ENCODE measurements at places on chromosomes 4 and X.

GRCh38 chrX:46978341-46979291 is 66.4 kb downstream of the JADE3 start:
- peak; percentile 85 for DNase-seq

- DNase-seq: no peak
These were observed 130.3 kb upstream of the CITED1 start for GRCh38 chrX:72436010-72436409.

DNA sequence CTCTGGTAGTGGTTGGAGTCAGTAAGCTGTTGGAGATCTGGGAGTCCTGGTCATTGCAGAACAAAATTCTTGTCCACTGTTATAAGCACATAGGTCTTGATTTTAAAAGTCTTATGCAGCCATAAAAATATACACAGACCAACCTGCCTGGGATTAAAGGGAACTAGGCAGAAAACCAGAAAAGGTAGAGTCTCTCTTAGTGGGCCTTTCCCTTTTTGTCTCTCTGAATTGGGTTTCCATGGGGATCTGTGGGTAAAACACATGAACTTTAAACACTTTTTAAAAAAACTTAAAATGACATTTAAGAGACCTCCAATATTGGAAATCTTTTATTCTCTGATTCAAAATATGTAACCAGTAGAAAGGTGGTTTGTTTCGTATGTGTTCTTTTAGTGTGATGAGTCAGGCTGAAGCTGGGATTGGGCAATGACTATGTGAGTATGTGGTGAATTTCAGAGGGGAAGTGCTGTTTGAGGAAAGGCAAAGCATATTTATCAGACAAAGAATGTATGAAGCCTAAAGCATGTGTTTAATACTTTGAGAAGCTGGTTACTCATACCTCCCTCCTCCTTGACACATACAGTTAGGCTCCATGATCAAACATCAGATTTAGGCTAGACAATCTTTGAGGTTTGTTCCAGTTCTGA is 29.6 kb downstream of the SLC16A2 start:
- DNase-seq: peak; percentile 24

DNA sequence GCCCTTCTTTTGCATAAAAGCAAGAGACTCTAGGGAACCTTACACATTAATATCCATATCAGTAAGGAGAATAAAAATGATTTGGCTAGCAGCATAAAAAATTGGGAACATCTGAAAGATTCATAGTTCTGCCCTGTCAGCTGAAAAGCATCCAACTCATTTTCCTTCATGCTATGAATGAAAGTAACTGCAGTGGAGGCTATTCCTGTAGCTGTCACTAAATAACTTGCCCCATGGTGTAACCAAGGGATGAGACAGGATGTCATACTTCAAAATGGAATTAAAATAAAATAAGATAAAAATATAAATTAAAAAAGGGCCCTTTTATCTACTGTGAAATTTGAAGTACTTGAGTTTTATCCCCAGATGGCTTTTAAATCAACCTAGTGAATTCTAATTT is 878.8 kb downstream of the C4orf33 start:
- DNase-seq: no peak

GRCh38 chr4:75924309-75924827 is 16.4 kb downstream of the NAAA start:
- DNase-seq: no peak

DNA sequence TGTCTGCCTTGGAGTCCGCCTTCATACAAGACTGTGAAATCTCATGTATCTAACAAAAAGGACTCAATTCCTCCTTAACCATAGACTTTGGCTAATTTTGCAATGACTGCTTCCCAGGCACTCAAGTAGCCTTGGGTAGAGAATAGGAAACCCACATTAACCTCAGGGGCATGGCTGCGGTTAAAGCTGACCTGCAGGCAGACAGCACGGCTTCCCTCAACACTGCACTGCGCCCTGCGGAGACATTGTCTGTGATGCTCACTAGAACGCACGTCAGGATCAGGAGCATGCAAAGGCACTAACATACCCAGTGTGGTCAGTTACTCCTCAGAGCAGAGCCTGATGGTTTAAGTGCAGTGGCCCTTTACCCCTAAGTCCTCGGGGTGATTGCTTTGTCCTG is 10.3 kb upstream of the GPR143 start:
- DNase-seq: peak; percentile 7

DNA sequence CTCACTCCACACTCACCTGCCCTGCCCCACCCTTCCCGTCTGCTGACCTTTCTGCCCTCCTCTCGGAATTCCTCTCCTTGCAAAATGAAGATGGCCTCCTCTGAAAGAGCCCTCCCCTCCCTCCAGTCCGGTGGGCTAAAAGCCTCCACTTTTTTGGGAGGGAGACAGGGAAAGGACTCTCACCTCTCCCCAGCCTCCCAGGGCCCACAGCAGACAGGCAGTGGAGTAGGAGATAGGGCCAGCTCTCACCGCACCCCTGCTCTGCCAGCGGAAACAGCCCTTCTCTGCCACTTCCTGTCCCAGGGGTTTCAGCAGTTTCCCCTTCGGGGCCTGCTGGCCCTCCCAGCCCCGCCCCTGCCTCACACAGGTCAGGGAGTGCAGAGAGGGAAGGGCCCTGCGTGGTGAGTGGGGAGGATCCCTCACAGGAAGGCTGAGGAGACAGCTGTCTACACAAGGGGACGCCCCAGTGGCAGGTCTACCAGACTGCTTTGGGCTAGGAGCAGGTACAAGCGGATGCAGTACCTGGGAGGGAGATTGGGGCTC is 18.2 kb downstream of the ELF4 start:
- peak; percentile 93 for DNase-seq

DNA sequence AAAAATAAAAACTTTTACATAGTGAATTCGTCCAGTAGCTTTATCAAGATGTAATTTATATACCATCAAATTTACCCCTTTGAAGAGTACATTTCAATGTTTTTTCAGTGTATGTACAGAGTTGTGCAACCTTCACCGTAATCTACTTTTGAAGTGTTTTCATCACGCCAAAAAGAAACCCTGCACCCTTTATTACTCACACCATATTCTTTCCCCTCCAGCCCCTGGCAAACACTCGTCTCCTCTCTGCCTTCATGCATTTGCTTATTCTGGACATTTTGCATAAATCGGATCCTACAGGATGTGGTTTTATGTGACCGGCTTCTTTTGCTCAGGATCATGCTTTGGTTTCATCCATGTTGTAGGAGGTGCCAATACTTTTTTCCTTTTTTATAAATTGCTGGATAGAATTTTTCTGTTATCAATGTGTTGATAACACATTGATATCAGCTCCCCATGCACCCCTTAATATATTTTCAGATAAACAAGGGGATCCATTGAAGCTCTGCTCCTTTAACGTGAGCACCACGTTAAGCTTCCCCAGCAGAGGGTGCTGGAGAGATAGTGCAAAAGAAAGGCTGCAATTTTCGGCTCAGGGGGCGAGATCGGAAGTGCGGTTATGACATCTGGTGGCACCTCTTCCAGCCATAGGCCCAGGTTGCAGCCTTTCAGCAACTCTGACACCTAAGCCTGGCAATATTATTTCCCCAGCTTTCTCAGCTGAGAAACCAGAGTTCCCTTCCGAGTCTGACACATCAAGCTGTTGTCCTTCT is 100.1 kb upstream of the VCX3B start:
- DNase-seq: peak; percentile 2

DNA sequence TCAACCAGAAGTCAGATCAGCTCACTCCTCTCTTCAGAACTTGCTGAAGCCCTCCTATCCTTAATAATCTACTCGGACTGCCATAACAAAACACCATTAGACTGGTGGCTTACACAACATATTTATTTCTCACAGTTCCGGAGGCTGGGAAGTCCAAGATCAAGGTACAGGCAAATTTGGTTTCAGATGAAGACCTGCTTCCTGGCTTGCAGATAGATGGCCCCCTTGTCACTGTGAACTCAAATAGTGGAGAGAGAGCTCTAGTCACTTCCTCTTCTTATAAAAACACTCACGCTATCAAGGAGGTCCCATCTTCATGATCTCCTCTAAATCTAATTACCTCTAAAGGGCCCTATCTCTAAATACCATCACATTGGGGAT is 125.1 kb downstream of the CAMK2D start:
- peak; percentile 30 for DNase-seq

GRCh38 chr4:24321616-24322015 is 262.7 kb downstream of the DHX15 start:
- DNase-seq: no peak

DNA sequence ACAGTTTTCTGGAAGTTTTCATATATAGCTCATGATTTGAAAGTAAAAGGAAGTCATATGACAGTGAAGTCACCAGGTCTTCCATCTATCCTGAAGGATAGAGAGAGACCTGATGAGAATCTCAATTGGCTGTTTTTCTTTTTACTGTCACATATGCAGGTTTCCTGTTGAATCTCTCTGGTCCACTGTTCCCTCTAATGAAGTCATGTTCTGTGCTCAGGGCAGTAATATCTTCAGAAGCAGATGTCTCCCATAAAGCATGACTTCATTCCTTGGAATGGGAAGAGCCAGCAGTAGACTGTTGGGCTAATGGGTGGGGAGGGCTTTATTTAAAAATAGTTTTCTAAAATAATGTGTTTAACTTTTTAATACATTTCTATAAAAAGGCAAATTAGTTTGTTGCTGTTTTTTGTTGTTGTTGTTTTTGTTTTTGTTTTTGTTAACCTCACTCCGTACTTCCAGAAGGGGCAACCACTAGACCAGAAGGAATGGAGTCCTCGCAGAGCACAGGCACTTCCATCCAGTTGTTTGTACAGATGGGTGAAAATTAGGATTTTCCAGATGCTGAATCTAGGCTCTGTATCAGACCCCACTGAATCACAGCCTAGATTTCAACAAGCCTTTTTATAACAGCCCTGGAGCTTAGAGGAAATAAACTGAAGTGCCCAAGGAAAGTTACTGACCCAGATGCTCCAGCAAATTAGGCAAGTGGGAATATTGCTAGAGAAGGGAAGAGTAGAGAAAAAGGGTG is 54.2 kb downstream of the AWAT2 start:
- DNase-seq: no peak

GRCh38 chr4:122150931-122151330 is 1.2 kb upstream of the BLTP1 start:
- DNase-seq: no peak

- DNase-seq: peak; percentile 83
These were observed 202.6 kb upstream of the BCOR start for GRCh38 chrX:40300286-40300890.

GRCh38 chrX:46611658-46612362 is 38.2 kb downstream of the CHST7 start:
- DNase-seq: peak; percentile 19

DNA sequence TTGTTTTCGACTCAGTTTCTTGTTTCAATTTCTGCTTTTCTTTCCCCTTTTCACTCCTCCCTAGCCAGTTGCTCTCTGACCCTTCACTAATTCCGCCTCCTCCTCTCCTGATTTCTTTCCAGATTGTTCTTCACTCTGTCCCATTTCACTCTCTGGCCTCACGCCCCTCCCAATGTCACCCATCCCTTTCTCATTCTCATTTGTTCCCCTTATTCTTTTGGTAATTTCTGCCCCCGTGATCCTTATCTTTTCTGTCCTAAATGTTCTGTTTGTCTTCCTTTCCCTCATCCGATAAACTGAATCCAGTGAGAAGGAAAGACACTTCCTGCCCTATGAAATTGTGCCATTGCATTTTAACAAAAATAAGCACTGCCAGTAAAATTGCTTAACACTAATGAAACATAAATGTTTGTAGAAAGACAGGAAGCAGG is 94.5 kb upstream of the RASGEF1B start:
- DNase-seq: no peak

DNA sequence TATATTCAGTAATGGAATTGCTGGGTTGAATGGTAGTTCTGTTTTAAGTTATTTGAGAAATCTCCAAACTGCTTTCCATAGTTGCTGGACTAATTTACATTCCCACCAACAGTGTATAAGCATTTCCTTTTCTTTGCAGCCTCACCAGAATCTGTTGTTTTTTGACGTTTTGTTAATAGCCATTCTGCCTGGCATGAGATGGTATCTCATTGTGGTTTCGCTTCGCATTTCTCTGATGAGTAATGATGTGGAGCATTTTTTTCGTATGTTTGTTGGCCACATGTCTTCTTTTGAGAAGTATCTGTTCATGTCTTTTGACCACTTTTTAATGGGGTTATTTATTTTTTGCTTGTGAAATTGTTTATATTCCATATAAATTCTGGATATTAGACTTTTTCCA is 13.6 kb upstream of the MAGED4B start:
- peak; percentile 19 for DNase-seq

- peak; percentile 26 for DNase-seq
These were observed 87.2 kb upstream of the MCF2 start for GRCh38 chrX:139795196-139795595.

- DNase-seq: no peak
These were observed 94.8 kb downstream of the MID1 start for GRCh38 chrX:10525381-10526120.

DNA sequence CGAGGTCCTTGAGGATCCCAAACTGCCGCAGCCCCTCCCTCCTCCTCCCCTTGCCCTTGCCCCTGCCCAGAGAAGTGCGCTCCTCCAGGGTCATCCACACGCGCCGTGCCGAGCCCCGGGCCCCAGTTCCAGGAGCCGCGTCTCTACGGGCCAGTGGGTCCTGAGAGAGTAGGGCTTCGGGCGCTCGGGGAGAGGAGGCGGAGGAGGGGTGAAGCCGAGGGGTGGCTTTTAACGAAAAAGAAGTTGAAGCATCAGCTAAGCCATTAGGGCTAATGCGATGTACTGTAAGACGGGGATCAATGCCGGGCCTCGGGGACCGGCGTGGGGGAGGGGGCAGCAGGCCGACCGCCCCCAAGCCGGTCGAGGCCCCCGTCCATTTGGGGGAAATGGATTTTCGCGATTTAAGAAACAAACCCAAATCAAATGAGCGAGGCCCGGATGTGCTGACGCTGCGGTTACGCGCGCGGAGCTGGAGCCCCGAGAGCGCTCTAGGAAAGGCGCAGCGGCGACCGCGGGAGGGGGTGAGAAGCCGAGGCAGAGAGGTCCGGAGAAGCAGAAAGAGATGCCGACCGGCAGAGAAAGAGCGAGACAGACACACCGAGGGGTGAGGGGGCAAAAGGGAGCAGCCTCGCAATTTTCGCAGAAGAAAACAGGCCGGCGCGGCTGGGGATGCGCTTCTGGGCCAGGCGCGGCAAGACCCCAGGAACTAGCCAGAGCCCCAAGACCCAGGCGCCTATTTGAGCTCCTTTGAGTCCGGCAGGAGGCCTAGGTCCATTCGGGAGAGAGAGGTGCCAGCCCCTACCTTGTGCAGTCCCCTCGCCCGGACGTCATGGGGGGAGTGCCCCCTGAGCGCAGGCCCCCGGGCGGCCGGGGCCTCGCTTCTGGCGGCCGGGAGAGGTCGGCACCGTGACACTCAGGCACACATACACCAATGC is 13.6 kb downstream of the HMX1 start:
- DNase-seq: no peak

- DNase-seq: peak; percentile 38
These were observed 783 bp downstream of the RBPJ start for GRCh38 chr4:26321373-26322221.

DNA sequence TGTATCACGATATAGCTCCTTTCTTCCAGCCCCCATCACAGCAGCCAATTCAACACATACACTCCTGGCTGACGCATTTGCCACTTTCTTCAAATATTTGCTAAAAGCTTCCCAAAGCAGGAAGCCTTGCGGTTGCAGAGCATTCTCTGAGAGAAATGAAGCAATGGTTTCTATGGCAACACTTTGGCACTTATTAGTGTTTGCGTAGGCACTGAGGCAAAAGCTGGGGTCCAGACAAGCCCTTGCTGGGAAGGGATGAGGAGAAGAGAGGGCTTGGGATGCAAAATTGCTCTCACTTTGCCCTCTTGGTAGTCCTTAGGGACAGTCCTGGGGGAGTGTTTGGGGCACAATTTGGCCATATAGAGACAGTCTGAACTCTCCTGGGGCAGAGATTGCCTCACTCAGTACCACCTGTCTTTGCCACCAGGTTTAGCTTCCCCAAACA is 55.0 kb upstream of the PAK3 start:
- DNase-seq: peak; percentile 16

GRCh38 chr4:4428966-4429875 is 42.3 kb downstream of the NSG1 start:
- no peak for DNase-seq

All from activated CD4-positive, alpha-beta T cell treated with anti-CD3 and anti-CD28 coated beads, Interleukin-2, Interleukin-6, amounts not matched to agents 100 ng/mL and 50 ng/mL, durations not matched to agents 16 hours and 8 hours (primary cell).